Naive thymus-derived CD8-positive, alpha-beta T cell (primary cell): ENCODE measurements at places on chromosomes 6 and 20.

GRCh38 chr20:8361006-8361652 lies 229.1 kb downstream of the PLCB1 start:
- no peak for DNase-seq

DNA sequence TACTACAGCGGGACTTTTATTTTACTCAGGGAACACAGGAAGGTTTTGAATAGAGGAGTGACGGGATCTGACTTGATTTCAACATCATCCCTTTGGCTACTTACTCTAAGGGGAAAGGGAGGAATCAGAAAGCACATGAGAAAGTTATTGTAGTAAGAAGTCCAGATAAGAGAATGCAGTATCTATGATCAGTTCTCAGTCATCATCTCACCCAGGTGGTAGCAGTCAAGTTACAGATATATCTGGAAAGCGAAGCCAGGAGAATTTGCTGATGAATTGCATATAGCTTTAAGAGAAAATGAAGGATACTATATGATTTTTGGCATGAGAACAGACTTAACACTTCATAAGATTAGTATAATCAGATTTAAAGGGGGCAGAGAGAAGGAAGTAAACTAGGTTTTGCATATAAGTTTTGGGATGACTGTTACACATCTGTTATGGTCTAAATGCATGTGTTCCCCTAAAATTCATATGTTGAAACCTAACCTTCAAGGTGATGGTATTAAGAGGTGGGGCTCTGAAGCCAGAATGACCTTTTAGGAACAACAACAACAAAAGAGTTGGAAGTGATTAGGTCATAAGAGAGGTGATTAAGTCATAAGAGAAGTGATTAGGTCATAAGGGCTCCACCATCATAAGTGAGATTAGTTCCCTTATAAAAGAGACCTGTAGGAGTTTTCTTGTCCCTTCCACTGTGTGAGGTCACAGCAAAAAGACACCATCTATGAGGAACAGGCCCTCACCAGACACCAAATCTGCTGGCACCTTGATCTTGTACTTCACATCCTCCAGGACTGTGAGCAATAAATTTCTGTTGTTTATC lies 6.7 kb downstream of the RAD21L1 start:
- DNase-seq, result no peak

GRCh38 chr6:129663531-129663930 lies 46.4 kb downstream of the ARHGAP18 start:
- no peak for DNase-seq

DNA sequence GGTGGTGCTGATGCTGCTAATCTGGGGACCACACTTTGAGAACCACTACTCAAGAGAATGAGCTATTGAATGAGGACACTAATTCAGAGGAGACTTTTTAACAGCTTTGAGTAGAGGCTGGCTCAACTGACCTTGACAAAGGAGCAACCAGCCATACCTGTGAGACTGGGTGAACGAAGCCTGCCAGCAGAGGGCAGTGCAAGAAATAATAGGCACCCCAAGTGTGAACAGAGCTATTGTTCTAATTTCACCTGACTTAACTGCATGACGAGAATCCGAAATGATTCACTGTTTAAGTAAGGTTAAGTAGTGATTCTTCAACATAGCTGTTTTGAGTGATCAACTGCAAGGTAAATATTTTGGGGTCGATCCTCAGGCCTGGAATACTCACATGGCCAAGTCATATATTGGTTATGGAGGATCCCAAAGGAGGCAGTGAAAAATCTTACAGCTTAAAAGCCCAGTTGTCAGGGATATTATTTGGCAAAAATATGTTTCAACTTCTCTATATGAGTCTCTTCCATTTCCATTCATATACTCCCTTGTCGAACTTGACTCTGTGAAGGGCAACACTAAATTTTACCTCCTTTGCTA lies 550.5 kb upstream of the MARCKS start:
- DNase-seq, result peak; percentile 0

DNA sequence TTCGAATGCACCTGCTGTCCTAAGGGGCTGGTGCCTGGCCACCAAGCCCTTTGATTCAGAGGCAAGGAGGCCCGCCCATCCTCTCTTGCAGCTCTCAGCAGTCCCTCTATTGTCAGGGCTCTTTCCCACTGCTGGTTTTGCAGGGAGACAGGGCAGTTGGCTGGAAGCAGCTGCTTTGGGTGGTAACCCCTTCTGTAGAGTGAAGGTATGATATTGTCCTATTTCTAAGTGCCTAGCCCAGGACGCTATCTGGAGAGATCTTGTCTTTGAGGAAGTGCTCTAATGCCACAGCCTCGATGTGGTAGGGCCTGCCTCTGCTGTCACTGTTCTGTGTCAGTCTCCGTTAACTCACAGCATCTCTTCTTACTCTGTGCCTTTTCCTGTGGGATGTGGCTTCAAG lies 5.6 kb downstream of the PLCG1 start:
- DNase-seq, result no peak

DNA sequence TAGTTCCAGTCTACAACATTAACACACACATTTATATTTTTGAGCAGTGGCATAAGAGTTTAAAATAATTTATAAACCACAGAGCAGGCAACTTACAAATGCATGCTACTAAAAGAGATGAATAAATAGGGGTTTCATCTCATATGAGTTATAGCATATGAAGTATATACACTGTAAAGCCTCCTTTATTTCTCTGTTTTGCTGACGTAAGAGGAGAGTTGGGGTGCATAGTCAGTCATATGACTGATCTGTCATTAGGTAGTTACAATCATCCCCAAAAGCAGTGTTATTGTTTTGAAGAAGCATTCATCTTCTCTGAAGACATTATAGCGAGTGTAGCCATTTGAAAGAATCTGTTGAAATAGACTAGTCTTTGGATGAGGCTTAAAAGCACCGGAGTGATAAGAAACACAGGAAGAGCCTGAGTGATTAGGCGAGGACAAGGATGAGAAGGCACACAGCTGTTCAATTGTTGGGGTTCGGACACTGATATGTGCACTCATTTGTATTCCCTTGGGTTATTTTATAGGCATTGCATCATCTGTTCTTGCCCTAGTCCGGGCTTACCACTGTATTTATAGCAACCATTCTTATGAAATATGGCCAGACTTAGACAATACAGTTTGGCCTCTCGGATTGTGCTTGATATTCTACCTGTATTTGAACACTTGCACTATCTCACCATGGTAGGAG lies 325.7 kb downstream of the SAMD5 start:
- DNase-seq, result no peak

- DNase-seq, result no peak
These were observed 102.6 kb downstream of the CD164 start for GRCh38 chr6:109279628-109280027.

DNA sequence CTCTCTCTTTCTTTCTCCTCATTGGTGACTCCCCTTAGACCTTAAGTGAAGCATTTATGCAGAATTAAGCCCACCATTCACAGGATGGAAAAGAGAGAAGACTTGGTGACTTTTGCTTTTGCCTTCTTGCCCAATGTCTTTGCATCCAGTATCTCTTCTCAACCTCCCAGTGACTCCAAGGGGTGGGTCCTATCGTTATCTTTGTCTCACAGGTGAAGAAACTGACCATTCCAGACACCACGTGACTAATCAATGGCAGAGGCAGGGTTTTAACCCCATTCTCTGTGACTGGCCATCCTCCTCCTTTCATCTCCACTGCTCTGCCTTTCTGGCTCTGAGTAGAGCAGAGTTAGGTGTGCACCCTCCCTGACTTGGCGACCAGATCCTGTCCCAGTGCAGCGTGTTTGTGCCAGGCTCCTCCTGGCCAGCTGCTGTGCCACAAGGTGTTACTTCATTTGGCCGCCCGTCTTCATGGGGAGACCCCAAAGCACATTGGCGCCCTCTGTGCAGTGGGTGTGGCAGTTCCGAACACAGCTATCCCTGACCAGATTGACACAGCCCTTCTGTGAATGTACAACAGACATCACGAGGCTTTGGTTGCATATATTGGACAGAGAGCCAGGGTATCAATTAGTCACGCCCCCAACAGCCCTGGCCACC lies 501.3 kb downstream of the CD83 start:
- no peak for DNase-seq
